ENCODE measurements at places on chromosomes 3 and 15.

- DNase-seq, result peak; percentile 91
Measured at GRCh38 chr15:58332676-58333400, 99.0 kb upstream of the LIPC start.

GRCh38 chr3:63295806-63296205 lies 17.7 kb downstream of the SYNPR start:
- DNase-seq, result no peak

DNA sequence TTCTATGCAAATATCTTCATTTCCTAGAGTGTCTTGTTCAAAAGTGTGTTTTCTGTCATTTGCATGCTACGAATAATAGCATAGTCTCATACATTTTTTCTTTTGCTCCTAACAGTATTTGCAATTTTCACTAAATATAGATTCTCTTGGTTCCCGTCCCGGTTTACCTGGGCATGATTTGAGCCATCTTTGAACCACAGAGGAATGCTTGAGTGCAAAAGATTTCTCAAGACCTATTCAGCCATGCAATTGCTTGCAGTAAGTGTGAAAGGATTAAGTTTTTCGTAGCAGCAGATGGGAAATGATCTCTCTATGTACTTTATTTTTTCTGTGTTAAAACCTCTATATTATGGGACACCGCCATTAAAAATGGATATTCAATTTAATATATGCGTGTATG lies 733.0 kb downstream of the ZPLD1 start:
- no peak for DNase-seq

DNA sequence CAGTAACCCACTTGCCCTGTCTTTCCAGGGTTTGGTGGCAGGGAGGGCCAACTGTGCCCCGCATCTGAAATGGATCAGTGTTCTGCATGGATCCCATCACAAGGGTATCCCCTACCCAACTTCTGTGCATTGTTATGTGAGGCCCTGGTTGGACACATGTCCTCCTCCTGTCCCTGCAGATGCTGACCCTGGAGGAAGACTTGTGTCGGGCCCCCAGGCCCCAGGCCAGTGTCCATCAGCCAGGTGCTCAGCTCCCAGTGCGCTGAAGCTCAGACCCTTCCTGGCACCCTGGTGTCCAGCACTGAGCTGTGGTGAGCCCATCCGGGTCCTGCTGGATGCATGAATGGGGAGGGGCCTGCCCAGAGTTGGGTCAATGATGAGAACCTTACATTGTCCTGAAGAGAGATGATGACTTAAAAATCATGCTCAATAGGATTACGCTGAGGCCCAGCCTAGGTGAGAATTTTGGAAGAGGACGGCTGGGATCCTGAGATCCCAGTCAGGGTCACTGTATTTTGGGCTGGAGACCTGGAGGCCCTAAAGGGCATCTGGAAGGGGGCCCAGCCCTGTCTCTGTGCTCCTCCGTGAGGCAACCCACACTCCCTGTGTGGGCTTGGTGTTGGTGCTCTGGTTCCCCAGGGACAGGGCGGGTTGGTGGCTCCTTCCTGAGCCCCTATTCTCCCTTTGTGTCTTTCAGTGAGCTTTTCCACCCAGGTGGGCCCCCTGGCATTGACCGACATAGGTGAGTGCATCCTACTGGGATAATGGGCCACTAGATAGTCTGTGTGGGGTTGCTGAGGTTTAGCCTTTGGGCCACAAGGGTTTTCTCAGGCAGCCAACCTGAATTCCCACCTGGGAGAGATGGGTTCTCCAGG lies 199.1 kb downstream of the UBE3A start:
- DNase-seq, result no peak

DNA sequence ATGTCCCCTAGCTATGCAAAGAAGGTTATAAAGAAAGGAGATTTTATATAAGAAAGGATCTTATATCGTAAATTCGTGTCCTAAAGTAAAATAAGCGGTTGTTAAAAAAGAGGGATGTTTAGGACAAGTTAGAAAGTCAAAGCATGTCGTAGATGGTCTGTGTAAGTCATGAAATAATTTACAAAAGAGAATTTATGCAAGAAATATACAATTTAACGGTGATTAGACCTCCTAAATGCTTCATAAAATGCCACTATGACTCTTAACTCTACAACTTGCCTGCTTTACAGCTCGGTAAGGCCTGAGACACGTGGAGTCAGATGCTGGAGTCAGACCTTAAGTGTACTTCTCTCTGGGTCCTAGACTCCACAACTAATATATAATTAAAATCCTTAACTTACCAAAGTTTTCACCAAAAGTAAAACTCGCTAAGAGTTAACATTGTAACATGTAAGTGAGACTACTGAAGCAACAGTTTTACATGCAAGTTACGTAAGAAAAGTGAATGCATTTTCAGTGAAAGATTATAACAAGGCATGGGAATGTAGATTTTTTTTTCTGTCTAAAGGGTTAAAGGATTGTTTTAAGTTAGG lies 13.3 kb upstream of the SRPRB start:
- peak; percentile 3 for DNase-seq

GRCh38 chr3:10373686-10374261 lies 52.9 kb upstream of the SEC13 start:
- DNase-seq, result peak; percentile 84

DNA sequence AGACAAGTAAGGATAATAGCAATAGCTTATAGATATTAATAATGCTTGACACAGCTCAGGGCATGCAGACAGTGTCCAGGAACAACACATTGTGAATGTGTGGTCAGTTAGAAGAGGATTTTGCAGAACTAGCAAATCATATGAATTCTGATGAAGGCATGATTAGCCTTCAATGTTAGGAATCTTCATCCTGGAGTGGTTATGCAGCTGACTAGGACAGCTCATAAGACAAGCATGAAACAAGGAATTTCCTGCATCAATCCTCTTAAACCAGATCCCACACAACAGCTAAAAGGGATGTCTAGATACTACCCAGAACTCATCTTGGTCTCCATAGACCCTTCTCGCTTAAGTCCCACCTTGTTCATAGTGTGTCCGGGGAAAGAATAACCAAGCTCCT lies 499.0 kb upstream of the ATP11B start:
- DNase-seq, result no peak

GRCh38 chr3:27869152-27869551 lies 147.0 kb upstream of the EOMES start:
- no peak for DNase-seq

GRCh38 chr3:107441617-107442016 lies 64.4 kb downstream of the CCDC54 start:
- peak; percentile 18 for DNase-seq

DNA sequence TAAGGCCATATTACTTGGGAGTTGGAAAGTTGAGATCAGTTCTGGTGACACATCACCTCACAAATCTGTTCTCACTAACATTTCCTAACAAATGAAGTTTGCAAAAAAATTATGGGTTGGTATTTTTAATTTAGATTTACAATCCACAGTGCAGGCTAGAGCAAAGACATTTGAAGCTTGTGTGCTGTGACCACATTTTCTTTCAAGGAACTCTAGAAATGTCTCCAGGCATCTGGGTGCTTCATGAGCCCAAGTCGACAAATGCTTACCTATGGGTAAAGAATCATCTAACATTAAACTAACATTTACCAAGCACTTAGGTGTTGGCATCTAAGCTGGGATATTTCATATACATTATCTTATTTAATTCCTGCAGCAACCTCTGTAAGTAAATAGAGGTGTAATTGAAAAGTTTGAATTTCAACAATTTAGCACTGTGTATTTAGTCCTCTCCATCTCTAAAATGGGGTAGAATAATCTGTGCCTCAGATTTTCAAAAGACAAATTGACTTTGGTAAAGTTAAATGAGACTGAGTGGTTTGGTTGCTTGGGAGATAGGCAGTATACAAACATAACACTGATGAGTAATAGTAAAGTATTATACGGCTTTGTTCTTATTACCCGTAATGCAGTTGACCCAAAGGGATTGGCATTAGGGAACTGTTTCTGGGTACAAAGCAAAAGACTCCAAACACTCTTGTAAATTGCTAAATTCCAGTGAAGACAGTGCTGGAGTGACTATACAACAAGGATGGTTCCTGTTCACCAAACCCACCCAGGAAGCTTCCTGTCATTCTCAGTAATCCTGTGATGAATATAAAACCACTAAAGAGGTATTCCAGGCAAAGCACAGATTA lies 162.5 kb downstream of the TPRG1 start:
- no peak for DNase-seq

GRCh38 chr3:194536871-194537637 lies 50.3 kb upstream of the ATP13A3 start:
- DNase-seq, result peak; percentile 58

GRCh38 chr15:77144492-77145070 lies 73.7 kb upstream of the TSPAN3 start:
- DNase-seq, result peak; percentile 98

DNA sequence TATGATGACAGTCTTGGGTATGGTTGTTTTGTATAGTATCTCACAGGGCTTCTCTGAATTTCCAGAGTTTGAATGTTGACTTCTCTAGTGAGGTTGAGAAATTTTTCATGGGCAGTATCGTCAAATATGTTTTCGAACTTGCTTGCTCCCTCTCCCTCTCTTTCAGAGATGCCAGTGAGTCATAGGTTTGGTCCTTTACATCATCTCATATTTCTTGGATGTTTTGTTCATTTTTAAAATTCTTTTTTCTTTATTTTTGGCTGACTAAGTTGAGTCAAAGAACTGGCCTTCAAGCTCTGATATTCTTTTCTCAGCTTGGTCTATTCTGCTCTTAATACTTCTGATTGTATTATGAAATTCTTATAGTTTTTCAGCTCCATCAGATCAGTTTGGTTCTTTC lies 282.3 kb upstream of the NECTIN3 start:
- peak; percentile 78 for DNase-seq

DNA sequence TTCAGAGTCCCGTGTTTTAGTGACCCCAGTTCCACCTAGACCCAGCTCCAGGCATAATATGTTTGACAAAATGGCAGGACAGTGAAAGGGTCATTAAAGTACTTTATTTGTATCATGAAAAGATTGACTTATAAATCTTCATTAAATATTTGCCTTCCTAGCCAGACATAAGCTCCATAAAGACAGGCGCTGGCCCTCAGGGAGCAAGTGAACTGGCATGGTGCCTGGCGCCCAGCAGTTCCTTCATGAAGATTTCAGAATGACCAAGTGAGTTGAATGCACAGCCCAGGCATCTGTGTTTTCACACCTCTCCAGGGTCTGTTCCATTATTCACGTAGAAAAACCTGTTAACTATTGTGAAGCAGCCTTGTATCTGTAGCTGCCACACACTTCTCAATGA lies 166.2 kb downstream of the GAP43 start:
- DNase-seq, result peak; percentile 24

- DNase-seq, result no peak
Measured at GRCh38 chr15:41927536-41927935, 33.7 kb upstream of the SPTBN5 start.

DNA sequence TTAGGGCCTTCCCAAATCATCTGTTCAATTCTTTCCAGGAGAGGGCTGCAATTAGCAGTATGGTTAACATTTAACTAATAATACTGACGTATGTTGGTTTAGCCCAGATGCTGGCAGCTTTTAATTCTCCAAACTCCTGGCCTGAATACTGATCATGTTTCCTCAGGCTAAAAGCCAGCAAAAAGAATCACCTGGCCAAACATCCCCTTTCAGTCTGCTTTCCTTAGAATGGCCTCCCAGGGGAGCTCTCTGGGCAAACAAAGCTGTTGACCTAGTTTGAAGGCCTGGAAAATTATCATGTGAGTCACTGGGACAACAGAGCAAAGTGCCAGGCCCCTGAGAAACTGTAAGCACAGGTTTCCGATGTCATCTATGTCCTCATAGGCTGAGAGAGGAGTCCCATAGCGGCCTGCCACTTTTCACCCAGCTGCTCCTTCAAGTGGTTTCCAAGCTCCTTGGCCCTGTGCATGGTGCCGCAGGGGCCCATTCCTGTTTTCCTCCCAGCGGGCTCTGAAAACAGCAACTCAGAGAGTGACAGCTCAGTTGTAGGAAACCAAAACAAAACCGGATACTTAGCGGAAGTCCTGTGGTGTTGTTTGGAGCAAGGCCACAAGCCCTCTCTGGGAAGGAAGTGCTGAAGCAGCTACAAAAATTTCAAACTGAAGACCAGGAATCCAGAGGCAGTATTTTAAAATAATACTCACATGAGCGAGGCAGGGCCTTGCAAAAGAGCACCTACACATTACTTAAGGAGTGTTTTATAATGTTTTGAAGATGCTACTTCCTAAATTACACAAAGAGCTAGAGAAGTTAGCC lies 36.5 kb upstream of the RAB11A start:
- peak; percentile 86 for DNase-seq

DNA sequence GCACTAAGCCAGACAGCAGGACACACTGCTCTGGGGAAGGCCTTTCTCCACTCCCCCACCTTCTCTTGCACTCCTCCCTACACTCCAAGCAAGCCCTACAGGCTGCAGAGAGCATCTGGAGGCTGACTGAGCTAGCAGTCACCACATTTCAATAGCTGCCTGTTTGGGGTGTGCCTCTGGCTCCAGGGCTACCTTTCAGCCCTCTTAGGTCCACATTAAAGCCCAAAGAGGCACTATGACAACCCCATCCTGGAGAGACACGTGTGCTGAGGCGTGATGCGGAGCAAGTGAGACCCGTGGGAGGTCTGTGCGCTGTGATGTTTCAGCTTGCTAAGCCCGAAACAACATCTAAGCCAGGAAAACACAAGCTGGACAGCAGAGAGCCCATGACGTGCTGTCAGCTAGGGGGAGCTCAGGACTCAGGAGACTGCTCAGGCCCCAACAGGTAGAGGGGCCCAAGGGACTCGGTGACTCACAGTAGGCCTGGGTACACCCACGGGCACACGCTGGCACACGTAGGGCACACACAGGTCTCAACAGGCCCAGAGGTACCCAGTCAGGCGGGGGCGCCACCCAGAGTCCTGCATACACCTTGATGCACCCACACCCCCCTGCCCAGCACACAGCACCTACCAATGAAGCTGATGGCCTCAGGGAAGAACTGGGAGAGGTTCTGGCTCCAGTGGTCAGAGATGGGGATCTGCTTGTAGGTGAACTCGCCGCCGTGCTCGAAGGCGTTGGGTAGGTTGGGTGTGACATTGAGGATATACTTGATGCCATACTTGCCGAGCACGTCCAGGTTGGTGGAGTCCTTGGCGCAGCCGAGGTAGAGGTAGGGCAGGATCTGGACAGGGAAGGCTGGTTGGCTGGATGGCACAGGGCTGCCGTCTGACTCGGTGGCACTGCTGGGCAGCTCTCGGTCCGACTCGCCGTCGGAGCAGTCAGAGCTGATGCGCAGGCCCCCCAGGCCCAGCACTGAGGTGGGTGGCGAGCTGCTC lies 2.8 kb downstream of the DUSP7 start:
- DNase-seq, result peak; percentile 60

GRCh38 chr3:133278260-133279043 lies 121.4 kb upstream of the BFSP2 start:
- DNase-seq, result no peak

- DNase-seq, result no peak
Measured at GRCh38 chr15:39388118-39388517, 192.8 kb upstream of the THBS1 start.

GRCh38 chr3:186609247-186609868 lies 3.5 kb upstream of the AHSG start:
- DNase-seq, result peak; percentile 25

GRCh38 chr3:138889792-138890191 lies 55.1 kb upstream of the PIK3CB start:
- DNase-seq, result no peak

- DNase-seq, result no peak
Measured at GRCh38 chr3:143751643-143752178, 96.6 kb downstream of the SLC9A9 start.

All from EH (cell line).